ENCODE measurements at places on chromosomes 2 and 18.
A peak's percentile ranks its signal among the peaks of the same experiment; 100 is the strongest.

GRCh38 chr18:23921716-23922285 lies 92.8 kb upstream of the TTC39C start:
- DNase-seq = no peak

GRCh38 chr2:236017446-236017845 lies 150.7 kb downstream of the GBX2 start:
- no peak for DNase-seq

- no peak for DNase-seq
Measured at GRCh38 chr2:33289961-33290360, 186.5 kb upstream of the RASGRP3 start.

DNA sequence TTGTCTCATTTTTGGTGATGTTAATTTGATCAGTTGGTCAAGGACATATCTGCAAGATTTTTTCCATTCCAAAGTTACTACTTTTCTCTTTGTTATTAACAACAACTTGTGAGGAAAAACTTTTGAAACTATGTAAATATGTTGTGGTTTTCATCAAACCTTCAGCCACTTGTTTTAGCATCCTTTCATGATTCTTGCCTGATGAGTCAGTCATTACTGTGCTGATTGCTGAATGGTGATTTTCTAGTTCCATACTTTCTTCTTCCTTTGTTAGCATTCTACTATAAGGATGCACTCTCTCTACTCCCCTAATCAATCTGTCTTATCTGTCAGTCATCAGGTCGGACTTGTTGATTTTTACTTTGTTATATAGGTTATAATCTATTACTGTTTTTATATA lies 10.9 kb downstream of the TMEM87B start:
- no peak for DNase-seq

DNA sequence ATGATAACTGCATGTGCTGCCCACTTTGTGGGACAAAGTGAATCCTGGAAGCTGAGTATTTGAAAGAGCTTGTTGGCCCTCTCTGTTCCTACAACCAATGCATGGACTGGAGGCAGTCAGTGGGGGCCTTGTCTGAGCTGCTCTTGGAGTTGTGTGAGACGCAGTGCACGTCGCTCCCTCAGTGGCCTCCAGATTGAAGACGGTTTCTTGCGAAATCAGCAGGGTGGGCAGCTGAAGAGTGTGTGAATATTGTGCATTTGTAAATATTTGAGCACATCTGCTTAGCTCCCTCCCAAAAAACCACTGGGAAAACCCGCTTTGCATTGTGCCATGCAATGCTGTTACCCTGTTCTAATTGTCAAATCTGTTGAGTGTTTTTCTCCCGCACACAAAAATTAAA lies 782.8 kb downstream of the PLCL1 start:
- DNase-seq = no peak

GRCh38 chr2:60551240-60552077 lies 2.0 kb downstream of the BCL11A start:
- no peak for DNase-seq

DNA sequence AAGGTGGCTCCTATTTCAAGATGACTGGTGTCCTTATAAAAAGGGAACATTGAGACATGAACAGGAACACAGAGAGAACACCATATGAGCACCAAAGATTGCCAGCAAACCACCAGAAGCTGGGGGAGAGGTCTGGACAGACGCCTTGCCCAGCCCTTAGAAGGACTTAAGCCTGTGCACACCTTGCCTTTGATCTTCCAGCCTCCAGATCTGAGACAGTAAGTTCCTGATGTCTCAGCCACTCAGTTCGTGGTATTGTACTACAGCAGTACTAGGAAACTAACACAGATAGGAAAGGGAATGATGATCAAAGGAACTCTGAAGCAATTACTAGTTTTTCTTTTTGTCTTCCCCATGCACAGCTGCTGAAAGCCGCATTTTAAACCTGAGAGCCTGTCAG lies 137.3 kb upstream of the FHL2 start:
- no peak for DNase-seq

- no peak for DNase-seq
Measured at GRCh38 chr2:119208791-119209203, 14.8 kb upstream of the STEAP3 start.

GRCh38 chr2:80482276-80482675 lies 177.7 kb upstream of the LRRTM1 start:
- no peak for DNase-seq

GRCh38 chr2:190668892-190669291 lies 20.0 kb downstream of the NAB1 start:
- DNase-seq = no peak

DNA sequence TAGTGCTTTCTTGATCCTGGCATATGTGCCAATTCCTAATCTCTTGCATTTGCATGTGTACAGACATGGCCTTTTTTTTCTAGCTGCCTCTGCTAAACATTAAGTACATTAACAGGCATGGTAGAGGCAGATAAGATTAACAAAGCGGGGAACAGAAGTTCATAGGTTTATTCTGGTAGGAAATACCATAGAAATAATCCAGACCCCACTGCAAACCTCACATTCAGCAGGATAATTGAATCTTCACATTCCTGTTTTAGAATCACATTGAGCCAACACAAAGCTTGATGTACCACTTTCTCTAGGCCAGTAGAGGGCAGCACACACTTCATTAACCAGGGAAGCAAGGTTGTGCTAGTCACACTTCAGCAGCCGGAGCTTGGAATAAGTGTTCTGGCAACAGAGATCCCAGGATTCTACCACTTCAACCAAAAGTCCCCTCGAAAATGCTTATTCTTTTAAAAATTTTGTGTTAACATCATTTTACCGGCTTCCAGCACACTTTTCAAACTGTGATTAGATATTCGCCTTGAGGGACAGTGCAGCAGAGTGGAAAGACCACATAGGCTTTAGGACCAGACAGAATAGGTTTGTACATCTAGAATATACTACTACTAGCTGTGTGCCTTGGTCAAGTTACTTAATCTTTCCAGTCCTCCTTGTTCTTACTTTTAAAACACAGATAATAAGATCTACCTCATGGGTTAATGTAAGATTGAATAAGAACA lies 420.2 kb upstream of the CHST9 start:
- peak; percentile 50 for DNase-seq

- DNase-seq = no peak
Measured at GRCh38 chr2:23761638-23762037, 165.3 kb downstream of the ATAD2B start.
